ENCODE measurements at places on chromosomes 12 and 14. TPM values are rescaled to one million over a fixed set of nuclear protein-coding genes. Genes with fewer than 3 reads are reported as not detected.

DNA sequence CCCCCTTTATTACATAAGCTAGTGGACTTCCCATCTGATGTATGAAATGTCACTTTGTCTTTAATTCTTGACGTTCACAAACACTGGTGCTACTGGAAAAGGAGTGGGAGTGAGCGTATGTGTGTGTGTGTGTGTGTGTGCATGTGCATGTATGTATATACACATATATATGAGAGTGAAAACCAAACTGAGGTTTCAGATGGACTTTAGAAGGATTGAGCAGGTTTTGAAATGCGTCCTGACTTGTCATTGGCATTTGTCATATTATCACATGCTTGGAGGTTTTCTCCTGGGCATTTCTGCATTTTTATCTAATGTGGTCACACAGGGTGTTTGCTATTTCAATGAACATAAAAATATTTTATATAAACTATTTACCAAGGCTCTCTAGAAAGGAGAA is 1085.9 kb downstream of the BCL11B start:
- no peak for DNase-seq

- DNase-seq = no peak
These were observed 48.8 kb upstream of the SLC38A4 start for GRCh38 chr12:46874642-46875041.

Gene ACRBP
- 19.3 TPM for total RNA-seq

Gene ACACB
- 1.7 TPM for total RNA-seq

All from endothelial cell (in vitro differentiated cells).